ENCODE measurements at places on chromosomes 6 and 20.

DNA sequence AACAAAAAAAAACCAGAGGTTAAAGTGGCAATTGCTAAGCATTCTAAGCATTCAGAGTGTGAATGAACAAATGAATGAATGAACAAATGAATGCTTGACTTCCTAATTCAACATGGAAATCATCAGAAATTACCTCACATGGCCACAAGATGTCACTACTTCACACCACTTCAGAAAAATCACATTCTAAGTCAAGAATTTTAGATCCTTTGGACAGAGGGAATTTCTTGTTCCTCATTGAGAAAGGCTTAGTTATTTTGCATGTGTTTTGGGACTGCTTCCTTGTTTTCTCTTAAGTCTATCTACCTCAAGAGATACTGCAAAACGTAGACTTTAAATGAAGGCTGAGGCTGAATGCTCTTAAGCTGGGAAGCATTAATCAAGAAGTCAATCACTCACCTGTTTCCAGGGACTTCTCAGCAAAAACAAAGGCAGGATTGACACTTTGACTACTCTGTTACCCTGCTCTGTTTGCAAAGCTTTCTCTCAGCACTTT is 120.2 kb downstream of the MBOAT1 start:
- no peak for DNase-seq

GRCh38 chr6:96465321-96465903 is 56.2 kb upstream of the UFL1 start:
- DNase-seq = no peak

DNA sequence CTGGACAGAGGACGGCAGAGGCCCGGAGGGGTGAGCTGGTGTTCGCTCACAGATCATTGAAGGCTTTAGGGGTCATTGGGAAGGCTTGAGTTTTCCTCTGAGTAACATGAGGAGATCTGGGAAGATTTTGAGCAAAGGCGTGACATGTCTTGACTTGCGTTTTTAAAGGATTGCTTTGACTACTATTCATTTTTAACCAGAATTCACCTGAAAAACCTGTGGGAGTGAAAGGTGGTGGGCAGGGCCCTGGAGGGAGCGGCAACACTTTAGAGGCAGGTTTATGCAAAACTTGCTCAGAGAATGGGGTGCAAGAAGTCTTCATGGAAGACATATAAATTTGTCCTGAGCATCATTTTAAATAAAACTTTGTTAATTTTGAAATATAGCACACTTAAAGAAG is 72.2 kb upstream of the EEF1E1 start:
- no peak for DNase-seq

DNA sequence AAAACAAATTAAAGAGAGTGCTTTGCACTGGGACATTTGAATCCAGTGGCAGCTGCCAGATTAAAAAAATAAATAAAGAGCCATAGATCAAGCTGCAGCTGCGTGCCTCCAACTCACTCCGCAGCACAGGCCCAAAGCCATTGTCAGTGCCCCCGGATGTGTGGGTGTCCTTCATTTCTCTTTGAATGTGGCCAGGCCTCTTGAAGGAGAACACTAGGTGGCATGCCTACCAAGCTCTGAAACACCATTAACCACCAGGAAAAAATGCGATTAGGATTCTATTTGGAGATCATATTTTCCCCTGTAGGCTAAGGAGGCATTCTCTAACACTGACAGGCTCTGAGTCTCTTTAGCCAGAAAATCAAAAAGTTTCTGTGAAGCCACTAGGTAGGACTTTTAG is 549.8 kb downstream of the PRKN start:
- no peak for DNase-seq

GRCh38 chr6:89987830-89988229 is 93.6 kb downstream of the GJA10 start:
- no peak for DNase-seq
